ENCODE measurements at places on chromosomes 5 and 9. TPM values are rescaled to one million over a fixed set of nuclear protein-coding genes. Genes with fewer than 3 reads are reported as not detected.

Gene NLN
- 62.8 TPM for total RNA-seq

Gene POLR3G
- total RNA-seq, result 16.3 TPM

Gene MSX2
- 1.5 TPM for total RNA-seq

Gene FAM78A
- total RNA-seq, result 0.74 TPM

Gene IFNB1
- total RNA-seq, result 0.30 TPM

Gene PCDHGA3
- total RNA-seq, result 2.1 TPM

Gene CCNJL
- 3.3 TPM for total RNA-seq

Gene LCN9
- total RNA-seq, result not detected

Gene WDR38
- total RNA-seq, result not detected

Gene SLC36A2
- total RNA-seq, result not detected
